SW 1271 (cell line): ENCODE measurements at places on chromosomes 3 and 15.

DNA sequence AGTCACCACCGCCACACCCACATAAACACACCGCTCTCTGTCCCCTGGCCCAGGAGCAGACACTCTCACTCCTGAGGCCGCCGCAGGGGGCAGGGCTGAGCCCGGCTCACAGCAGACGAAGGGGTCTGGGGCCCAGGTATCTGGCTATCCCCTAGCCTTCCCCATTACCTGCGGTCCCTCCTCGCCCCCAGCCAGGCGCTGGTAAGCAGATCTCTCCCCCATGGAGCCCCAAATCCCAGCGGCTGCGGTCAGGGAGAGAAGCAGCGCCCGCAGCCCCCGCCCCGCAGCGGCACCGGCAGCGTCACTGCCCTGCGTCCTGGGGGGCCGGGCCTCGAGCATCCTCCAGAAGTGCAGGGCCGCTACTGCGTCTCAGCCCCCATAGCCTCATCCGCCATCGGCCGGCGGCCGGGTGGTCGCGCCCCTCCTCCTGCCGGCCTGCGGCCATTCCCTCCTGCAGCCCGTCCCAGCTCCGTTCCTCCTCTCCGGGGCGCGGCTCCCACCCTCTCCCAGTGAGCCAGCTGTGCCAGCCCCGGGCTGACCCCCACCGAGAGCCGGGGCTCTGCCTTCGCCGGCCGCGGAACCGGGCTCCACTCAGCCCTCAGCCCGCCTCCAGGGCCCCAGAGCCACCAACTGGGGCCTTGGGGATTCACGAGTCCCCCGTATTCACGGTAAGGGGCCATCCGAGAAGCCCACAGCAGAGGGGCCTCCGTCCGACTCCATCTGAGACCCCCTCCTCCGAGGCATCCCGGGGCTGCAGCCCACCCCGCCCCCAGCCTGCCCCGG is 13.1 kb downstream of the TNK2 start:
- DNase-seq = peak; percentile 80

- DNase-seq = no peak
These were observed 206.0 kb downstream of the KLHL25 start for GRCh38 chr15:85588677-85589076.

DNA sequence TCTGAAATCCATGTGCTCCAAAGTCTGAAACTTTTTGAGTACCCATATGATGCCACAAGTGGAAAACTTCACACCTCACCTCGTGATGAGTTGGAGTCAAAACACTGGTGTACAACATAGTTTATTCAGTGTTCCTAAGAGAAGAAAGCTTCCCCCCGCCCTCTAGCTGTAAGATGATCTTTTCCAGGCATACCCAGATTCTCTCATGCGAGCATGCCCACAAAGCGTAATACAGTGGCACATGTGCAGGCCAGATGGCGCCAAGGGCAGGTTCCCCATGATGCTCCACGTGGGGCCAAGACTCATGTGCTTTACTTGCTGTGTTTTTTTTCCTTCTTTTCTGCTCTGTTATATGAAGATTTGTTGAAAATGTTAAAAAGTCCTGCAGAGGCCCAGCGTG is 104.9 kb upstream of the LRRFIP2 start:
- no peak for DNase-seq

DNA sequence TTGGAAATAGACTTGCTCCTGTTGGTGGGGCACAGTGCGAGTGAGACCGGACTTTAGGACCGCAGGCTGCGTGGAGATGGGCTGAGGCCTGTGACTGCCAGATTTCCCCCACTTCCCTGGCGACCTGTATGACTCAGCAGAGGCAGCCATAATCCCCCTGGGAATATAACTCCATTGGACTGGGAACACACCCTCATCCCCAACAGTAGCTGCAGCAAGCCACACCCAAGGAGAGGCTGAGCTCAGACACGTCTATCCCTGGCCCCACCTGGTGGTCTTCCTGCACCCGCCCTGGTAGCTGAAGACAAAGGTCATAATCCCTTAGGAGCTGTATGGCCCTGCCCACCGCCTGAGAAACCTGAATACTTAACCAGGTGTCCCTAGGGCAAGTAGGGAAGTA is 42.6 kb downstream of the DZIP1L start:
- DNase-seq = no peak

DNA sequence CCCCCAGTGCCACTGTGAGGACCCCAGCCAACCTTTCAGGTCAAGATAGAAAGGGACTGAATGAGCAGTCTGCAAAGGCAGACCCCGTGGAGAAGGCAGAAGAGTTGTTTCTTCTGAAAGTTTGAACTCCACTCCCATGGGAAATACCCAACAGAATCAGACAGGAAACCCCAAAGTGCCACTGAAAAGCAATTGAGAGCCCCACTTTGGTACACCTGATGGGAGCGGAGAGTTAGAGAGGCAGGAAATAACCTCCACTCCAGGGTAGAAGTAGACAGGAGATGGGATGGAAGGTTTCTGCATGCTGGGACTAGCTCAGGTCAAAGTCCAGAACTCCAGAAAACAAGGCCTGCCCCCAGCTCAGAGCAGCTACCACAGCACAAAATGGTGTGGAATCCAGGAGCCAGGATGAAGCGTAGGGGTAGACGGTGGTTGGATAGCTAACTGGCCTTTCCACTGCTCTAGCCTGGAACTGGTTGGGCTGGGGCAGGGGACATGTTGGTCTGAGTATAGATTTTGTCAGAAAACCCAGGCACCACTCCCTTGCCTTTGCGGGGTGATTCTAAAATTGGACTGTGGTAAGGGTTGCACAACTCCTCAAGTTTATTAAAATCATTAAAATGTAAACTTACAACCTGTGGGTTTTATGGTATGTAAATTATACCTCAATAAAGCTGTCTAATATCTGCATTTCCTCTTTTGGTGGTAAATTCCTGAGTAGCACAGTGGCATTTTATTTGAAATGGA is 1.9 kb upstream of the RAB43 start:
- no peak for DNase-seq

GRCh38 chr3:116897382-116897781 is 187.8 kb downstream of the TUSC7 start:
- DNase-seq = no peak

DNA sequence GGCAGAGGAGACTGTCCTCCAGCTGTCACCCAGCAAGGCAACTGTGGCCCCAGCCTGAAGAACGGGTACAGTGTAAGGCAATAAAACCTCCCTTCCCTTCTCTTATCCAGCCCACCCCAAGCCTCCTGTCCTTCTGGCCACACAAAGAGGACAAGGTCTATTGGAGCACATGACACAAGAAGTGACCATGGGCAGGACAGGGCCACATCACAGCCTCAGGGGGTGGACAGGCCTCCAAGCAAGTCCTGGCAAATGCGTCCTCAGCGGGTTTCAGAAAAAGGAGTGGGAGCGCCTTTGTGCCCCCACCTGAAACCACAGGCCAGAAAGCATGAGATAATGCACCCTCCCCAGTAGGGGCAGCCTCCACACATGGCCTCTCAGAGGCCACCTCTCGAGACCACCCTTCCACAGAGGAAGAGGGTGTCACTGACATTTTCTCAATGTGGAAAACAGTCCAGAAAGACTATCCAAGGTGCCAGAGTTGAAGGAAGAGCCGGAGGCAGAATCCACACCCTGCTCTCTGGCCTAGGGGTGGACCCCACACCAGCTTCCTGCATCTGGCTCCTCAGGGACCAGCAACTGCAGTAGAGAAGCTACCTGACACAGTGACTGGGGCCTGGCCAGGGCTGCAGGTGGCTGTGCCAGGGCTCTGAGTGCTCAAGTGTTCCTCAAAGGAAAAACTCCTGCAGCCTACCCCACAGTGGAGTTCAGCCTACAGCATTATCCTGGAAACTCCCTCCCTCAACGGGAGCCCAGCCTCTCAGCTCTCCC is 43.9 kb downstream of the CCDC12 start:
- no peak for DNase-seq

DNA sequence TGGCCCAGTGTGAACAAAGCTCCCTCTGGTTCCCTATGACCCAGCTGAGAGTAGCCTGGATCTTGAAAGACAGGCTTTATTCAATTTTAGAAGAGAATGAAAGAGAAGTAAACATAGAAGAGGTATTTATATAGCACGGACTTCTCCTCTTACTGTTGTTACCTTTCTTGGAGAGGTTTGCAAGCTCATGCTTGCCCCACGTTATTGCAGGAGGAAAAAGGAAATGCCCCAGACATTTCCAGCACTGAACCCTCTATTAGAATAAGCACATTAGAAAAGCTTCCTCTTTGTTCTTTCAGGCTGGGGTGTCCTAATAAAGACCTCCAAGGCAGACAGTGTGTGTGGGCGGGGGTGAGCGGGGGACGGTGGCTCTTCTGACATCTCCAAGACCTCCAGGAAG is 98.7 kb upstream of the AGBL1 start:
- DNase-seq = no peak
